ENCODE measurements at places on chromosomes 5 and 9. TPM values are rescaled to one million over a fixed set of nuclear protein-coding genes. Genes with fewer than 3 reads are reported as not detected.

- no peak for DNase-seq
- H3K4me1 ChIP-seq: peaks cover 17% of the 10 kb centered on the region
- no peaks in the 10 kb centered on the region for H3K36me3 ChIP-seq
- H3K27me3 ChIP-seq: no peaks in the 10 kb centered on the region
- H3K27ac ChIP-seq: no peak overlapping the region
These were observed 2.5 kb upstream of the FSD1L start for GRCh38 chr9:105445203-105445881.

BTNL8 gene
- not detected for total RNA-seq

DNA sequence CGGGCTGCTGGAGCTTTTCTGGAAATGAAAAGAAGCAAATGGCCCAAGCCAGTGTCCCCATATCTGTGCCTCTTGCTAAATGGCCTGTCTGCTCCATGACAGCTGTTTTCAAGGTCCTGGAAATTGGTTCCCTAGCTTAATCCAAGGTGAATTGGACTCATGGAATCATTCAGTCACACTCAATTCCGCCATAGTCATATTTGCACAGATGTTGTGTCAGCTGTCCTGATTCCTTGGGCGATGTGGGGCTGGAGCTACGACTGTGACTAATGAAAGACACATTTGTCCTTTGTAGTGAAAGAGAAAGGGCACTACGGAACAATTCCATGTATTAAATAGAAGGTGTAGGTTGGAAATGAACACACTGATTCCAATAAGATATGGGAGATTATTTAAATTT lies 102.9 kb upstream of the MEGF10 start:
- peaks cover 5% of the 10 kb centered on the region for H3K27me3 ChIP-seq
- no peaks in the 10 kb centered on the region for H3K36me3 ChIP-seq
- no peak overlapping the region for H3K4me3 ChIP-seq
- no peaks in the 10 kb centered on the region for H3K4me1 ChIP-seq
- no peak for DNase-seq
- H3K27ac ChIP-seq: no peak overlapping the region

DNA sequence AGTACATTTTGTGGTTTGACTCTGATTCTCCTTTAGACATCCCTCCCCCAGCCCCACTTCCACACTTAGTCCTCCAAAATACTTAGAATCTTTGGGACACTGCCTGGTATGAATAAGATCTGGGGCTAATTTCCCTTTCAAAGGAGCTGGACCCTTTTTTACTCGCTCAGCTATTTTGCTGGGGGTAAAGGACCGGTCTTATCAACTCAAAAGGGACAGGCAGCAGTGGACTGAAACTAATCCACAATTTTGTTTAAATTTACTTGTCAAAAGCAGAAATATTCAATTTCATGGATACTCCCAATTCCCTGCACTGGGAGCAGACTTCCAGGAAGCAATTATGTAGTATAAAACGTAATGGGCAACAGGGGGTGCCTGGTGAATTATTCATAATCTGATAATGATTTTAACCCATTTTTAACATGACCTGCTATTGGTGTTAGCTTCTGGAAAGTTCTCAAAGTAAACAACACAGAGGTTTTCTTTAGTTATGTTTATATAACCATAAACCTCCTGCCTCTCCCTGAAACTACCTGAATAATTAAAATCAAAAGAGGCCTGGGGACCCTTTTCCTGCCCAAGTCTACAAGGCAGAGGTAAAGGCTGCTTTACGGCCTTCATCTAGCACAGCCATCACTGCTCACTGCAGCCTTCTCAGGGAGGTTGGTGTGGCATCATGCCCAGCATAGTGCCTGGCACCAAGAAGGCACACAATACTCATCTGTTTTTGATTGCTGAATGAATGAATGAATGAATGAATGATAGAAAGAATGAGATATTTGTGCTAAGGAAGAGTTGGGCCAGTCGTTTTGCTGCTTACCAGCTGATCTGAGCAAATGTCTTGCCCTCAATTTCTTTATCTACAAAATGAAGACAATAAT lies 44.2 kb upstream of the GNPDA1 start:
- H3K27me3 ChIP-seq: peaks cover 12% of the 10 kb centered on the region
- no peaks in the 10 kb centered on the region for H3K4me1 ChIP-seq
- DNase-seq: no peak

CCDC127 gene
- 6.4 TPM for total RNA-seq

FAM221B gene
- total RNA-seq: not detected

IL17B gene
- not detected for total RNA-seq

DNA sequence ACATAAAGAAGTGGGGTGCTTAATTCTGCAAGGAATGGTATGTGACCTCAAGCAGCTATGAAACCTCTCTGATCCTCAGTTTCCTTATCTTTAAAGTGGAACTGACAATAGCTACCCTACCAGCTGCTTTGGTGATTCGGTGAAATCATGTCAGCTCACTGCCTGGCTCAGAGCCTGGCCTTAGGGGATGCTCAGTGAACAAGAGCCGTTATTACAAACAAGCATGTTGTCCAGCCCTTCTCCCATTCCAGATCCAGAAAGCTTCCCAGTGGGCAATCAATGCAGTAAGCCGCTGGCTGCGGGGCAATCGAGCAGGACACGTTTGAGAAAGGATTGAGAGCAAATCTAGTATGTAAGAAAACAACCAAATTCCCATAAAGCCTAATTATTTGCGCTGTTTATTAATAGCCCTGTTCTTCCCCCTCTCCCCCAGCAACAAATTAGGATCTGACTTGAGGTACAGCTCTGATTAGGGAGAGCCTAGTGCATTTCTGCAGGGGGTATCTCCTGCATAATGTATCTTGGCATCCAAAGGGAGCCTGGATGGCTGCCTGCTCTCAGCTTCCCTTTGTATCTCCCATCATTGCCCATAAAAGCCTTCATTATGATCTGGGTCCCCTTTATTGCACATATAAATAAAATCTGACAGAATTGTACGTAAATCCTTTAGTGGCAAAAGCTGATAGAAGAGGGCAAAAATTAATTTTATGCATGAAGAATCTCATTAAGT lies 371.4 kb downstream of the TMEM232 start:
- H3K36me3 ChIP-seq: no peaks in the 10 kb centered on the region
- H3K4me3 ChIP-seq: no peak overlapping the region
- DNase-seq: no peak
- no peaks in the 10 kb centered on the region for H3K4me1 ChIP-seq
- no peak overlapping the region for H3K27ac ChIP-seq

- no peak overlapping the region for H3K4me3 ChIP-seq
- H3K27me3 ChIP-seq: peaks cover 4% of the 10 kb centered on the region
- peaks cover 13% of the 10 kb centered on the region for H3K4me1 ChIP-seq
- no peak for DNase-seq
These were observed 2.4 kb upstream of the CCDC112 start for GRCh38 chr5:115298811-115299210.

GRCh38 chr5:28807195-28807729 lies 1768.9 kb upstream of the CDH9 start:
- no peak overlapping the region for H3K27ac ChIP-seq
- DNase-seq: no peak
- H3K4me3 ChIP-seq: no peak overlapping the region

GRCh38 chr5:15003511-15003920 lies 131.9 kb upstream of the ANKH start:
- no peak overlapping the region for H3K4me3 ChIP-seq
- H3K27me3 ChIP-seq: peaks cover 2% of the 10 kb centered on the region
- no peak for DNase-seq
- H3K36me3 ChIP-seq: no peaks in the 10 kb centered on the region

DNA sequence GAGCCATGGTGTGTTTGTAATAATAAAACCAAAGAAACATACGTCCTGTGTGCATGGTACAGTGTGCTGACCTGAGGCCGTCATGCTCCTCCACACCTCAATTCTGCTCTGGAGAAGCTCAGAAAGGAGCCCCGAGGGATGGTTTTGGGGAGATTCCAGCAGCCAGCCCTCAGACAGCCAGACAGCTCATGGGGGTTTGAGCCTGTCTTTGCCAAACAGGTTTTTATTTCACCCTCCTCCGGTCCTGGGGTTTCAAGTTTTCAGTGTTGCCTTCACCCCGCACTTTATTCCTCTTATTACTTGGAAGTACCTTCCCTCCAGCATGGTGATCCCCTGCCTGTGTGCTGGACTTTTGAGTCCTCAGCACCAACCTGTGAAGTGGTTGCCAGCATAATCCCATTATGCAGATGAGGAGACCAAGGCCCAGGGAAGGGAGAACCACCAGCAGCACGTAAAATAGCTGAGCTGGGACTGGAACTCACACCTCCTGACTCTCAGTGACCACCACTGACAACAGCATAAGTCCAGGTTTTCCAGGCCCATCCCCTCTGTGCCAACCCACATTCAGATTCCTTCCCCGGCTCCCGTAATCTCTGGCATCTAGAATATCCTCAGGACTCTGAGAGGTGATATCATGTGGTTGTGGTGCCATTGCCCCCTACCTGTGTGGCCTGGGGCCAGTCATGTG lies 35.1 kb downstream of the TGFBI start:
- no peak for DNase-seq
- no peak overlapping the region for H3K4me3 ChIP-seq
- peaks cover 3% of the 10 kb centered on the region for H3K27me3 ChIP-seq
- no peaks in the 10 kb centered on the region for H3K4me1 ChIP-seq
- no peaks in the 10 kb centered on the region for H3K36me3 ChIP-seq

- no peaks in the 10 kb centered on the region for H3K27me3 ChIP-seq
- peaks cover 16% of the 10 kb centered on the region for H3K36me3 ChIP-seq
- peak overlapping the region; percentile 98 for H3K27ac ChIP-seq
- peak overlapping the region; percentile 89 for H3K4me3 ChIP-seq
- H3K4me1 ChIP-seq: peaks cover 42% of the 10 kb centered on the region
- no peak for DNase-seq
These were observed 29.2 kb downstream of the ANXA2R start for GRCh38 chr5:43010935-43011315.

GRCh38 chr9:124768334-124768733 lies 2.8 kb downstream of the NR6A1 start:
- H3K27ac ChIP-seq: no peak overlapping the region
- H3K36me3 ChIP-seq: peaks cover 6% of the 10 kb centered on the region
- H3K27me3 ChIP-seq: peaks cover 33% of the 10 kb centered on the region
- DNase-seq: no peak
- no peak overlapping the region for H3K4me3 ChIP-seq
- peaks cover 36% of the 10 kb centered on the region for H3K4me1 ChIP-seq

DNA sequence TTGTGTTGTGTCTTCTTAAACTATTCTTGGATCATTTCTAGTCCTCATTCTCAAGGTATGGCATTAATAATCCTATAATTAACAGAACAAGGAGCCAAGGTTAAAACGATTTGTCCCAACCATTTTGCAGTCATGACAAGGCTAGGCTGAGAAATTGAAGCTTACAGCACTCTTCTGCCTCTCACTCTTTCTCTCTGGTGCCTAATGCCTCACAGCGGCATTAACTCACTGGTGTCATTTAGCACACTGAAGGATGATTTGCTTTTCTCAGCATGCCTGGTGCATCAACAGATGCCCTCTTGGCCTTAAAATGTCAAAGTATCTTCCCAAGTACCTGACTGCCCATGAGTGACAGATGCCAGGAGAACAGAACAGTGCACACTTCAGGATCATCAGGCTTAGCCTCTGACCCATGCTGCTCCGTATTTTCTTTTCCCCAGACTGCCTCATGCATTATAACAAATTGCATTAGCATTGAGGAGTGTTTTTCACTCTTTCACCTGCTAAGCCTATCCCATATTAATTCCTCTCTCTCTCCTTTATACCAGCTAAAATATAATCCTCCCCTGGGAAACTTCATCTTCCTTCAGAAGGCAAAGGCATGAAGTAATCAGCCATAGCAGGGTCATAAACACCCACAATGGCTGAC lies 61.1 kb upstream of the SV2C start:
- no peaks in the 10 kb centered on the region for H3K36me3 ChIP-seq
- no peaks in the 10 kb centered on the region for H3K4me1 ChIP-seq
- H3K27me3 ChIP-seq: peaks cover 11% of the 10 kb centered on the region
- no peak for DNase-seq
- no peak overlapping the region for H3K4me3 ChIP-seq

JAKMIP2 gene
- 3.1 TPM for total RNA-seq

DNA sequence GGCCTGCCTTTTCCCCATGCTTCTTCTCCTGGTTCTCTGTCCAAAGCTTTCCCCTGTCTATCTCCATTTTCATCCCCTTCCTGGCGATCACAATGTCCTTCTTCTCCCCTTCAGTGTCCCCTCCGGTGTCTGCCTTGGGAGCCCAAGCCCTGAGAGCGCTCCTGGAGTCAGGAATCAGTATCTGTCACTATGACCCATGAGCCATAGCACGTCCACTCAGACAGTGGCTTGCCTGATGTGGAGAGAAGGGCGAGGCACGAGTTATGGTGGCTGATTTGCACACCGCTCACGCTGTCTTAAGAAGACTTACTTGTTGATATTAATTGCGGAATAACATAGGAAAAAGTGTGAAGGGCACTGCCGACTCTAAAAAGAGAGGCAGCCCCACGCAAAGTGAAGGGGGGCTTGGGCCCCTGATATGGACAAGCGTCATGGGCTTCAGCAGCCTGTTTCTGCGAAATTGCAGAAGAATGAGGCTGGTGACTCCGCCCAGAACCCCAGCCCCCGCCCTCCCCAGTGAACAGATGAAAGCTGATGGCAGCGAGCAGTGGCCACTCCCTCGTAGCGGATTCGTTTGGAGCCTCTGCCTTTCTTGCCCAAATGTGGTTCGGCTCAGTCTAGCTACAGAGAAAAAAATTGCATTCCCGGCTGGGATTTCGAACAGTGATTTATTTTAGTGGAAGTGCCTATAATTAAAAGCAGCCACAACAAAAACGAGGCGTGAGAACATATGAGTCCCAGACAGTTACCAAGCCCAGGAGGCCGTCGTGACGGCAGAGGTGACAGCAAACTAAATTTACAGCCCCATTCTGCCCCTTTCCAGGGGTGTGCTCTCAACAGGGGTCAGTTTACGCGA lies 149.8 kb downstream of the ICE1 start:
- no peak for DNase-seq
- H3K4me1 ChIP-seq: no peaks in the 10 kb centered on the region
- no peaks in the 10 kb centered on the region for H3K36me3 ChIP-seq
- no peak overlapping the region for H3K27ac ChIP-seq

DNA sequence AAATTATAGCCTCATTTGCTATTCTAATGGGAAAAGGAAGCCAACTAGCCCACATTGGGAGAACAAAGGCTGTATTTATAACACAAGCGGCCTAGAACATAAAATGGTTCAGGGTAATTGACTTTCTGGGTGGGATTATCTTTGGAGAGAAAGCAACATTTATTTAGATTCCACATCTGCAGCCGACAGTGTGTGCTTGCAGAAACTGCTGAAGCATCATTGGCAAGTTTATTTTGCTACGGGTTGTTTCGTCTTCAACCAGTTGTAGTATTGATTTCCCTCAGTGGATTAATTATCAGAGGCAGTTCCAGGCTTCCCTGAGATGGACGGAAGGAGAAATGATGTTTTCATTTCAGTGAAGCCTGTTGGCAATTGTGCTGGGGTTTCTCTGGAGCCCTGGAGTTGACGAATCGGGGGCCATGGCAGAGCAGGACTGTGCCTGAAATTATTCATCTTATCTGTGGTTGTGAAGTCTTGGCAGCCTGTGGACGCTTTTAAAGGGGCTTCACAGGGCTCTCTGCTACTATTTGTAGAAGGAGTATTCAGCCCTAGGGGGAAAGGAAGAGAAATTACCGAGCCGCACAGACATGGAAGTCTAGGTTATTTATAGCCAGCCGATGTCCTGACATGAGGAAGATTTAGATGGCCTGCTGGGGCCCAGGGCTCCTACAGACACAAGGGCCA lies 290.6 kb upstream of the IRX4 start:
- no peak for DNase-seq
- no peaks in the 10 kb centered on the region for H3K4me1 ChIP-seq
- H3K4me3 ChIP-seq: no peak overlapping the region
- no peak overlapping the region for H3K27ac ChIP-seq
